Vagina (tissue), 2 donors: ENCODE measurements at places on chromosomes 1 and 21.
A peak's percentile ranks its signal among the peaks of the same experiment; 100 is the strongest.

DNA sequence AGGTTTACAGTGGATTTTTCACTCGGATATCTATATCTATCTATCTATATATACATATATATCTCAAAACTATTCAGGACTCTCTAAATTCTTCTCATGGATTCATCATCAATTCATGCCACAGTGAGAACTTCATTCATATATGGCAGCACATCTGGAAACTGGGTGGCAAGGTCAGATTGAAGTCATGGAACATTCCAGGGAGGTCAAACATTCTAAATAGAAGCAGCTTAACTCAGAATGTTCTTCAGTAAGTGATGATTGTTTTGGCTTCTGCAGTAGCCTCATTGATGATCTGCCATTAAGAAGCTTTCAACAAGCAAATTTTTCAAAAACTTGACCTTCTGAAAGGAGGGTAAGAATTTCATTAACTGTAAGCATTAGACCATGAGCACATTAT, 46.9 kb upstream of the ADAMTS1 start:
- no peak for DNase-seq

GRCh38 chr1:180233191-180234011, 3.3 kb downstream of the LHX4 start:
- DNase-seq: no peak

DNA sequence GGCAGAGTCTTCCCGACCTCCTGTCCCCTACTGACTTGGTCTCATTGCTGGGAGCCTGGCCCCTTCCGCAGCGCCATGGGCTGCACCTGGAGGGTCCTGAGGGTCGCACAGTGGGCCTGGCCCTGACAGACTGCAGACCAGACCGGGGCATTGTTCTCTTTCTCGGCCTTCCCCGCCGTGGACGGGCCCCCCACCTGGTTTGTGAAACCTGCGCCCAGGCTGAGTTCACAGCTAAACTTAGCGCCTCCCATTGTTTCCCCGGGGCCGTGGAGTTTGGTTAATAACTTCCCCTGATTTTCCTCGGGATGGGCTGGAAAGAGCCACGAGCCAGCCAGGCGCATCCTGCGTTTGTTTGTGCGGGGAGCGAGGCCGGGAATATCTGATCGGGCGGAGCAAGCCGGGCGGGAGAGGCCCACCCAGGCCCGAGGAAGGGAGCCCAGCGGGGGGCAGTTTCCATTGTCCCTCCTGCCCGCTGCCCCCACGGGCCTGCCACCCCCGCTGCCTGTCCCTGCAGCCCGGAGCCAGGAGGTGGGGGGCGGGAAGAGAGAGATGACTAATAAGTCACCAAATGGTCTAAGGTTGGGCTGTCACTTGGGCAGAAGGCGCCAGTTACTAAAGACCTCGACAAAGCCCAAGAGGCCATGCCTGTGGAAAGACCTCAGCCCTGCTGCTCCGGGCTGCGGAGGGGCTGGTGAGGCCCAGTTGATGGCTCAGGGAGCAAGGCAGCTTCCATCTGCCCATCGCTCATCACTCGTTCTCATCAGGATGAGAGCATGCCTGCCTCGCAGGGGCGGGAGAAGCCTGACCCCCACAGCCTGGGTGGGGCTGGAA, 39.0 kb upstream of the ARHGEF16 start:
- DNase-seq: no peak

- DNase-seq: no peak
Measured at GRCh38 chr1:214494706-214495105, 56.7 kb downstream of the PTPN14 start.

DNA sequence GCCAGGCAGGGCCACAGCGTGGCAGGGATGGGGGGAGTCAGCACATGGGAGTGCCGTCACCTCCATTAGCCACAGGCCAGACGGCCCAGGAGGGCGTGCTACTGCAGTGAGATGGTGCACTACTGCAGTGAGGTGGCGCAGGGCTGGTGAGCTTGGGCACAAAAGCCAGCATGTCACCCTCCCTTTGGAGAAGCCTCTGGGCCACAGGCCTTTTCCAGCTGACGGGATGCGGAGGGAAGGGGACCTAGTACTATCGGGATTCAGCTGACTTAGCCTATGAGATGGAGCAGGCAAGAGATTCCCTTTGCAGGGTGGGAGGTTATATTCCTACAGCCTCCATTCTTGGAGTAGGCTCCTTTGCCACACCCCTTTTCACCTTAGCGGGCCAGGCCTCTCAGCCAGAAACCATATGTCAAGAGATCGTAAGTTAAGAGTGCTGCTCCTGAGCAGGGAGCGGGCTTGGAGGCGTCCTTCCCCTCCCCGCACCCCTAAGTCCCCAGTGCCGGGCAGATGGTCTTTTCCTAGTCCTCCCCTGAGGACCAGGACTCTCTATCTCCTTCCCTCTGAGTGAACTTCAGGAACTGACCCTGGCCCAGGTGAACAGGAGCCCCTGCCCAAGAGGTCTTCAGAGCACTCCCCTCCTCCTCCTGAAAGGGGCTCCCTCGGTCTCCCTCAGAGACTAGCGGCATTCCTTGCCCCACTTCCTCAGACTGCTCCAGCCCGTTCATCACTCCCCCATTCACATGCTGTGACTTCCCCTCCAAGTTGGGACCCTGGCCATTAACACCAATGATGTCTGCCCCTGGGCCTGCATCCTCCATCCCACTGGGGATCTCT, 8.2 kb downstream of the NES start:
- DNase-seq: no peak

GRCh38 chr1:5109633-5110032, 455.2 kb downstream of the AJAP1 start:
- DNase-seq: no peak

- no peak for DNase-seq
Measured at GRCh38 chr1:46131712-46132528, 509 bp downstream of the PIK3R3 start.

DNA sequence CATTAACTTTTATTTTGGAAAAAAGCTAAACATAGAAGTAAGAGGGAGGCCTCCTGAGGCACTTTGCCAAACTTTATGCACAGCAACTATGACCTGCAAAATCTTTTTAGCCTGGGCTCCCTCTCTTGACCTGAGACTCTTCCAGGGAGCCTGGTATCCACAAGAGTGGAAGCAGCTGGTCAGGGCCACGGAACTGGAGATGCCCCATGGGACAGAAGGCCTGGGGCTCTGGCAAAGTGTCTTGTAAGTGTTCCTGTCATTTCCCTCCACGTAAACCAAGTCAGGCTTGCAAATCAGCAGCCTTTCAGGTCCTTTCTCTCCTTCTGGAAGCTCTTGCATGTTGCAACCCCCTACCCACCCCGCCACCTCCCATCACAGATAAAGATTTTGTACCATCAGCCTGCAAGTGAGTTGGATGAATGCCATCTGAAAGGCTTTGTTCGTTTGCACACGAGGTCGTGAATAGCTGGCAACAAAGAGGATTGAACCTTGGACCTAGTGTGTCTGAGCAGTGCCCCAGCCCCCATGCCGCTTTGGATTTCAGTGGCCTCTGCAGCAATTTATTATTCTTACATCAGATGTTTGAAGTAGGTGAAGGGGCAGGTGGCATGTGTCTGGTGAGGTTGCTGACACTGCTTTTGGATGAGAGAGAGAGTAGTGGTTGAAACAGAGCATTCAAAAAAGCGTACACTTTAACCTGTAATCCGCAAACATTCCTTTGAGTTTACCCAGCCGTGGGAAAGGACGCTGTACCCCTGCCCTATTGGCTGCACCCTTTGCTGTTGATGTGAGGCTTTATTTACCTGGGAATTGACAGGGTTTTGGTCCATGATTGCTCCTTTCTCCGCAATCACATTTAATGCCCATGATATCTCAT, 91.6 kb downstream of the GALNT2 start:
- DNase-seq: no peak

DNA sequence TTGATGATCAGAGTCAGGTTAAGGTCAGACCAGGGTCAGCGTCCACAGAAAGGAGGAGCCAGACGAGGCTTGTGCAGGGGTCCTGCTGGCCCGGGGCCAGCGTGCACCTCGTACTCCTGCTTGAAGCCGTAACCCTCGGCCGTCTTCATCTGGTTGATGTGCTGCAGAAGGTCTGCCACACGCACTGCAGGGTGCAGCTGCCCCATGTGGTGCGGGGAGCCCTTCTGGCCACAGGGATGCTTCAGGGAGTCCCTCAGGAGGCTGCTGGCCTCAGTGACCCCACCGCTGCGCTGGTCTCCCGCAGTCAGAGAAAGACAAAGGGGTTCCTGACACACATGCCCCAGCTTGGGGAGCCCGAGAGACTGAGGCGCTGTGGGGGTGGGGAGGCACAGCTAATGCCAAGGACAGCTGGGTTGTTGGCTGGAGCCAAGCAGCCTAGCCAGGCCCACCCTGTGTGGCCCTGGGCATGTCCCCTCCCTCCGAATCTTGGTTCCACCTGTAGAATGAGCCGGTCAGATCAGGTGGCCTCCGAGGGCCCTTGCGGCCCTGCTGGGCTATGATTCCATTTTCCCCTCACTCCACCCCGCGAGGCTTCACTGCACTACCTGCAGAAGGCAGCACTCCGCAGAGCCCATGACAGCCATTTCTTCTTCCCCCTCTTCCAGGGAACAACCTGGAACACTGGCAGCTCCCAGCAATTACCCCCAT, 251.9 kb downstream of the PTPRU start:
- DNase-seq: peak; percentile 77

DNA sequence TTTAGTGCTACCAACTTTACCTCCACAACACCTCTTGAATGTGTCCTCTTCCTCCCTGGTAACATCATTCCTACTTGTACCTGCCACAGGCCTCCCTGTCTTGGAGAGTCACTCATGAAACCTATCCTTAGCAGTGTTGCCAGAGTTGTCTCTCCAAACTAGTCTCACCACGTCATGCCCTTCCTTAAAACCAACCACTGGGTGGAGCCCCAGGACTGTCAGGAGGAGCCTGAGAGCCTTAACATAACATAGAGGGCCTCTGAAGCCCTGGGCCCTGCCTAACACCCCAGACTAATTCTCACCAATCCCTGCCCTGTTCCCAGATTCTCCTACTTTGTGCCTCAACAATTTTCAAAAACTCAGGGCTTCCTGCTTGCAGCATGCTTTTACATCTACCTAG, 65.3 kb downstream of the ZNF697 start:
- no peak for DNase-seq

GRCh38 chr1:55213885-55214211, 1.3 kb downstream of the USP24 start:
- DNase-seq: no peak

DNA sequence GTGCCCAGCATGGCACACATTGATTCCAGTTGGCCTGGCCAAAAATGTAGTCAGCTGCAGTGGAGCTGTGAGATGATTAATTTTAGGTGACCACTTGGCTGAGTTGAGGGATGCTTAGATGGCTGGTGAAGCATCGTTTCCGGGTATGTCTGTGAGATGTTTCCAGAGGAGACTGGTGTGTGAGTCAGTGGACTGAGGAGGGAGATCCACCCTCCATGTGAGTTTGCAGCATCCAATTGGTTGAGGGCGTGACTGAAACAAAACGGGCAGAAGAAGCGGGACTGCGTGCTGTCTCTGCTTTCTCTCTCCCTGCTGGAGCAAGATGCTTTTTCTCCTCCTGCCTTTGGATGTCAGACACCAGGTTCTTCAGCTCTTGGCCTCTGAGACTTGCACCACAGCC, 68.2 kb upstream of the DSCAM start:
- no peak for DNase-seq

DNA sequence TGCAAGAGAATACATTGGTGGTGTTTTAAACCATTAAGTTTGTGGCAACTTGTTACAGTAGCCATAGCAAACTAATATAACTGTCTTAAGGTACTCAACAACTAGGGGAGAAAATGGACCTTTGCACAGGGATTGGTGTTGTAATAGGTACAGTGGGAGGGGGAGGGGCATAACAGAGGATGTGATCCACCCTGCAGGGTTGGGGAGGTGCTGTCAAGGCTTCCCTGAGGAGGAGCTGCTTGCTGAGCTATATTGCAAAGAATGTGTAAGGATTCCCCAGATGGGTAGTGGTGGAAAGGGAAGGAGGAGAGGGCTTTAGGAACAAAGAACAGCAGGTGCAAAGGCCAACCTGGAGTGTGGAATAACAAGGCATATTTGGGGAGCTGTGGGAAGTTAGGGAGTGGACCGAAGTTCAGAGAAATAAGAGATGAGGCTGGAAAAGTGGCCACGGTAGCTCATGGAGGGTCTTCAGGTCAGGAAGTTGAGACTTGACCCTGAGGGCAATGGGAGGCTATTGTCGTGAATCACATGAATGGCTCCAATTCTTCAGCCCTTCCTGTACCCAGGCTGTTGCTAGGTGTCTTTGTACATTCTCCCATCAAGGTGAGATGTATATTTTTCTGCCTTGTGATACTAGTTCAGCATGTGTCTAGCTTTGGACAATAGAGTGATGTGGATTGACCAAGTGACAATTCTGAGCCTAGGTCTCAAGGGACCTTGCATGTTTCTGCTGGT, 168.6 kb upstream of the CSF3R start:
- no peak for DNase-seq

DNA sequence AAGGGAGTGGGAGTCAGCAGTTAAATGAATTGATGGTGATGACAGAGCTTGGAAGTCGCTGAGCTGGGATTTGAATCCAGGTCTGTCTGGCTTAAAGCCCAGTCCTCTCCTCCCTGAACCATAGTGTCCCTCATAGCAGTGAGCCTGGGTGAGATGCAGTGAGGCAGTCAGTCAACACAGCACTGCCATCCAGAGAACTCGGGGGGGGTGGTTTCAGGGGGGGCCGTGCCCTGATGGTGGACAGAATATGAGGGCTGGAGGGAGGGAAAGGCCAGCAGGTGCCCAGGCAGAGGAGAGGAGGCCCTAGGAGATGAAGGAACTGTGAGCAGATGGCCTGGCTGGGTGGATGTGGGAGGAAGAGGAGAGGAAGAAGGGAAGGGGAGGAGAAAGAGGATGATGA, 405.6 kb downstream of the PTPRU start:
- peak; percentile 58 for DNase-seq

GRCh38 chr1:185568155-185569123, 165.8 kb upstream of the HMCN1 start:
- DNase-seq: no peak

DNA sequence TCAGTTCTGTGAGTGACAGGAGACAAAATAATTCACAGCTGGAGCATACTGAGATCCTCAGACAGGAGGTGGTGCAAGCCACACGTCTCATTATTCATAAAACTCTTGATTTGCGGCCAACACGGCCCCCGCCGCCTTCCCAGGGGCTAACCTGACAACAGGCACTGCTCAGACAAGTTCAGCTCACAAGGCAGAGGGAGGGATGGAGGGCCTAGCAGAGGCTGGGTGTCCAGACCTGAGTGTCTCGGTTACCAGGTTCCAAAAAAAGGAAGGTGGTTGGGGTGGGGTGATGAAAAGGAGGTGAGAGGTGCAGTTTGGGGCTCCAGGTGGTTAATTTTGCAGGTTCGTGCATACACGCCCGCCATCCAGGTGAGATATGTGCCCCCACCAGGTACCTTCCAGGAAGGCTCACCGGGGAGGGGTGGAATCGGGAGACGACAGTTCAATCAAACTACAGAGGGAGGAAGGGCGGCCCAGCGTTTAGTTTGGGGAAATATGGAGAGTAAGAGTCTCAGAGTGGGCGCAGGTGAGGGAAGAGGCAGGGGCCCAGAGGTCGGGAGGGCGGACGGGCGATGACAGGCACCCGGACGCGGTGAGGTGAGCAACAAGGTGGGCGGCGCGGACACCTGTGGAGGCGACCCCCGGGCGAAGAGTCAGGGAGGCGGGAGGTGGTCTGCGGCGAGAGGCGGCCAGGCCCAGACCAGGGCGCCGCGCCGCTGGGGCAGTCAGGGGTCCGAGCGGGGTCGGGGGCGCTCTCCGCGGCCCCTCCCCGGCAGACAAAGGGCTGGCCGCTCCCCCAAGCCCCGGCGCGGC, 629 bp downstream of the CTNNBIP1 start:
- DNase-seq: no peak
